ENCODE measurements at places on chromosomes 6 and 20. TPM values are rescaled to one million over a fixed set of nuclear protein-coding genes. Genes with fewer than 3 reads are reported as not detected.
A peak's percentile ranks its signal among the peaks of the same experiment; 100 is the strongest.

The WFDC12 gene
- total RNA-seq, result not detected

The FHL5 gene
- not detected for total RNA-seq

The MCCD1 gene
- total RNA-seq, result not detected

The OR2B6 gene
- not detected for total RNA-seq

The PLN gene
- not detected for total RNA-seq

The SLC32A1 gene
- not detected for total RNA-seq

The BHLHE23 gene
- total RNA-seq, result not detected

The DUSP15 gene
- total RNA-seq, result not detected

The MUC21 gene
- not detected for total RNA-seq

The WFDC10B gene
- total RNA-seq, result not detected

The KIF25 gene
- total RNA-seq, result not detected

The TINAG gene
- total RNA-seq, result not detected

DNA sequence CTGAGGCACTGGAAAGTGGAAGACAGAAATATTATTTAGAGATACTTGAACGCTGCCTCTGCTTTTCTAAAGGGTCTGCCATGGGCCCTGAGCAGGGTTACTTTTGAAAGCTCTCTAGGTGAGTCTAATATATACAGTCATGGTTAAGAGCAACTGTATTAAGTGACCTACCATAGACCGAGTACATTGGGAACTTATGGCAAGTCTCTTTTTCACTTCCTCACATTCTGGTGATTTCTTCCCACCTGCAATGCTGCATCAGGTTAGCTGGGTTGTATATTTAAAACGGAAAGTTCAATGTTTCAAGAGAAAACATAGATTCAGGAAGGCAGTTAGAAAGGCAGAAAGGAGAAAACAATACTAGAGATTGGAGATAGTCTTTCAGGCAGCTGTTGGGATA lies 154.7 kb downstream of the PHF3 start:
- no peak for DNase-seq

- no peak for DNase-seq
These were observed 485.4 kb upstream of the MANEA start for GRCh38 chr6:95091823-95092436.

DNA sequence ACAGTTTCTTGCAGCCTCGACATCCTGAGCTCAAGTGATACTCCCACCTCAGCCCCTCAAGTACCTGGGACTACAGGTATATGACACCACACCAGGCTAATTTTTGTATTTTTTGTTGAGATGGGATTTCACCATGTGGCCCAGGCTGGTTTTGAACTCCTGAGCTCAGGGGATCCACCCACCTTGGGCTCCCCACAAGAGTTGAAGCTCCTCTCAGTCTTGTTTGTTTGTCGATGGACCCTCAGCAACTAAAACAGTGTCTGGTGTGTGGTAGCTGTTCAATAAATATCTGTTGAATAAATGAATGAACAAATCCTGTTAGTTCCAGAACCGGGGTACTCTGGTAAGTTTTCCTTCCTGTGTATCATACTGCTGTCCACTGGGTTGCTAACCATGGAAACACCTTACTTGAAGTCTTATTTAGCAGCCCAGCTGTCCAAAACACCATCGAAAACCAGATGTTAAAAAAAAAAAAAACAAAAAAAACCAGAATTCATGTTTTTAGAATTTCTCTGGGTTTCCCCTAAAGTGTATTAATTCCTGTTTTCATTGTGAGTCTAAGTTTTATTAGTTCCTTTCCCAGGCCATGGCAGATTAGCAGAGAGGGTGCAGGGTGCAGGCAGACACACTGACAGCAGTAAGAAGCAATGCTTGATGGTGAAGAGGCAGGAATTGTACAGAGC lies 7.8 kb upstream of the EZR start:
- no peak for DNase-seq

- no peak for DNase-seq
These were observed 116.0 kb upstream of the SUPT3H start for GRCh38 chr6:45493761-45494160.

DNA sequence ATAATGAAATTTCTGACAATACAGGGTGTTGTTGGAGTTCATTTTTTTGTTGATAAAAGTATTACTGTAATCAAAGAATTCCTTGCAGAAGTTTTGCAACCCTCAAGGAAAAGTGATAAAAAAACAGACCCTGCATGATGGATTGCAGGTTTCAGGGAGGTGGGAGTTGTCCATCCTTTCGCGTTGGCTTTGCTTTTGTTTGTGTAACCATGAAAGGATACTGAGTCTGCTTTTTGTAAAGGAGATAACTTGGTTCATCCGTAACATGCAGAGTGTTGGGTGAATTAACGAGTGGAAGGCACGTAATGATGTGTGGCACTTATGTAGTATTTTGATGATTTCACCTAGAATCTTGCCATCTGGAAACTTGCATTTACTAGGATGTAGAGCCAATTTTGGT lies 23.6 kb downstream of the FOXO3 start:
- DNase-seq, result no peak

DNA sequence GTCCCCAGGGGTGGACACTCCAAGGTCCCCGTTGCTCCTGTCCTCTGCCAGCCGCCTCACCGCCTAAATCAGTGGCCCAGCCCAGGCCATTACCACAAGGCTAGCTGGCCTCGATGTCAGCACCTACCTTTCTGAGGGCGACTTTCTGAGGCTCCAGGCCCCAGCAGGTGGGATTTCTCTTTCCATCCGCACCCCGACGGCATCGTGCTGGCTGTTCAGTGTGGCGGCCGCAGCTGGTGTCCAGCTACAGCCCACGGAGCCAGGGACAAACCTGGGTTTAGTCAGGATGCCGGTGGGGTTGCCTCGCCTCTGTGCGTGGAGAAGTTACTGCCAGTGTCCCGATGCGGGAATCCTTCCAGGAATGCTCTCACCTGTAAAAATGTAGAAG lies 60.8 kb downstream of the ERMARD start:
- no peak for DNase-seq

GRCh38 chr6:90689172-90689571 lies 102.3 kb upstream of the MAP3K7 start:
- no peak for DNase-seq

DNA sequence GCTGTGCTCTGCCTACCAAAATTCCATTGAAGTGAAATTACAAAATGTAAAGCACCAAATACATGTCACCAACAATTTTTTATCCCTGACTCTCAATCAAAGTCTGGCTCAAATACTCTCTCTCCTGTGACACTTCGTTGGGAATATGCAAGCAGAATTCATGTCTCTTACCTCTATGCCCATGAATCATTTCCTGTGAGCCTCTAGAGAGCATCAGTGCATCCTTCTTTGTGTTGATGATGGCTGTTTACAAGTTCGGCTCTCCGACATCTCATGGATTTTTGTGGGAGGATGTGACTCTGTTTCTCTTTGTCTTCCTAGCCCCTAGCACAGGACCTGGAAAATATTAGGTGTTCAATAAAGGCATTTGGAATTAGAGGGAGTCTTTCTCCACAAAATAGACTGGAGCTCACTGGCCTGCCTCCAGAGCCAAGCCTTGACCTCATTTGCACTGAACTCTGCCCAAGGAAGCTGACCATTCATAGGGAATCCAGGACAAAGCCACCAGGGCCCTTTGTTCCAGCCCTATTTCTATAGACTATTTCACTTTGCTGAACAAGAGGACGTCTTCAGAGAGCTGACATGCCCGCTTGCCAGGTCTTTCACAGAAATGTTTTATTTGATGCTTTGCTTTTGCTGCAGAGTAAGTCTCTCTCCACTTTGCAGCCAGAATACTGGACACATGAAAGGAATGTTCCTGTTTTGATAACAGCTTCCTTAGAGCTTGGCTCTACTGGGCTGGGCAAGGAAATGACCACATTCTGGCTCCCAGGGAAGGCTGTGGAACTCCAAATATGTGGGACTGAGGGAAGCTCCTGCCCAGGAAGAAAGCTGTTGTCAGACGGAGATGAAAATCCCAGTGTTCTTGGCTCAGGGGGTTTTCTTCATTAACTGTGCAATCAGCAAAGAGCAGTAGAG lies 194.5 kb upstream of the CDYL start:
- DNase-seq, result no peak

GRCh38 chr20:31684153-31685015 lies 38.3 kb downstream of the BCL2L1 start:
- DNase-seq, result no peak

DNA sequence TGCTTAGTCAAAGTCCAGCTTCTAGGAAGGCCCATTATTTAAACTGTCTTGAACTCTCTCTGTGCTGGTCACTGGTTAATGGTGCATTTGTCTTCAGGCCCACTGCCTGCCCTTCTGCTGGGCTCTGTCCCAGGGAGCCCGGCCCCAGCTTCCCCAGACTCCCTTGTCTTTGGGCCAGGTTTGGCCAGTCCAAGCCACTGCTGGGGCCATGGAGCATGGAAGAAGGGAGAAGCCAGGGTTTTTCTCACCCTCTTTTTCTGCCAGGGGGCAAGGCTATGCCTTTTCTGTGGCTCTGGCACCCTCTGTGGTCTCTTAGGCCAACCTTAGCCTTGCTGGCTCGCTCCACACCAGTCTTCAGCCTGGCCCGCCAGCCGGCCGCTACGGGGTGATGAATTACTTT lies 390.0 kb upstream of the SULF2 start:
- DNase-seq, result no peak

GRCh38 chr20:63071541-63072181 lies 64.9 kb upstream of the BHLHE23 start:
- DNase-seq, result no peak

GRCh38 chr20:33463332-33464101 lies 20.0 kb upstream of the SNTA1 start:
- no peak for DNase-seq

DNA sequence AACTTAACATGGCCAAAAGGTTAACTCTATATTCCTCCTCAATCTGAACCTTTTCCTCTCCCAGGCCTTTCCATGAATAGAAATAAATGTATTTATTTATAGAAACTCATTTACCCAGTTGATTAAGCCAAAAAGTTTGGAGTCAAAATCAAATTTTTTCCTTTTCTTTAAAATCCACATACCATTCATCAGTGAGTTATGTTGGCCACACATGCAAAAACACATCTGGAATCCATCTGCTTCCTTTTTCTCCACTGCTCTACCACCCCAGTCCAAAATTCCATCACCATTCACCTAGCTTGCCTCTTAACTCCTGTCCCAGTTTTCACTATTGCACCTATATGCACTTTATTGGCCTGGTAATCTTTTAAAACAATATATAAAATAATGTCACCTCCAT lies 62.4 kb upstream of the TMEM200A start:
- no peak for DNase-seq

GRCh38 chr20:49398401-49399144 lies 83.9 kb downstream of the KCNB1 start:
- no peak for DNase-seq

DNA sequence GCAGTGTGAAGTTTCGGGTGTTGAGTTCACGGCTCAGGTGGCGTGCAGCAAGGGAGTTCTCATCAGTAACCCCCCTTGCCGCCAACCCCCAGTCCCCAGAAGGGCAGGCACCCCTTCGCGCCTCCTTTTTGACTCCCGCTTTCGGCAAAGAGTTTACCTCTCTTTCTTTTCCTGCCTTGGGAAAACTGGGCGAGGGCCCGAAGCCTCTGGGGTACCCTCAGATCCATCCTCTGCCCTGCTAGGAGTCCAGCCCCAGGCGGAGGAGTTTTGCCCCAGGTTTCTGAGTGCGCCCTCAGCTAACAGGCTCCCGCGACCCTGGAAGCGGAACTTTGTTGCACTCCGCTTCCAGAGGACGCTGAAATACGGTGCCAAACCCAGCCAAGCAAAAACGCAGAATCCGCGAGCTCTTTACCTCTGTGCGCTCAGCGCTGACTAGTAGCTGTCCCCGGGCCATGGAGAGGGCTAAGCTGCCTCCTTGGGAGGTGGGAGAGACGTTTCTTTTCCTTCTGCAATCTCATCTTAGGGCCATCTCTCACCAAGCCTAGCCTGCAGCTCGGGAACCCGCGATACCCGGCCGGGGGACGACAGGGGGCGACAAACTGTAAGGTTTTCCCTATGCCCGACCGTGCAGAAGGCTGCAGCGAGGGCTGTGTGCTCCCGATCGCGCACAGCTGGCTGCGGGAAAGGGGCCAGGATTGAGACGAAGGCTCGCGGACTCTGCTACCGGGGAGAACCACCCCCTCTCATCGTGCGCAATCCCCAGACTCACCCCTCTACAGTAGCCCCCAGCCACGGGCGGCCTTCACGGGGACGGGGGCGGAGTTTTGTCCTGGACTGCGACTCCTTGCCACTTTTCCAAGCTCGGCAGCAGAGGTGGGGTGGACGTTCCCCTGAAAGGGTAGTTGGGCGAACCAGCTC lies 2.7 kb upstream of the PAX1 start:
- DNase-seq, result peak; percentile 52

- DNase-seq, result no peak
These were observed 92.9 kb downstream of the TFAP2C start for GRCh38 chr20:56722042-56722441.

- no peak for DNase-seq
These were observed 15.0 kb upstream of the PRIM2 start for GRCh38 chr6:57302477-57302876.

DNA sequence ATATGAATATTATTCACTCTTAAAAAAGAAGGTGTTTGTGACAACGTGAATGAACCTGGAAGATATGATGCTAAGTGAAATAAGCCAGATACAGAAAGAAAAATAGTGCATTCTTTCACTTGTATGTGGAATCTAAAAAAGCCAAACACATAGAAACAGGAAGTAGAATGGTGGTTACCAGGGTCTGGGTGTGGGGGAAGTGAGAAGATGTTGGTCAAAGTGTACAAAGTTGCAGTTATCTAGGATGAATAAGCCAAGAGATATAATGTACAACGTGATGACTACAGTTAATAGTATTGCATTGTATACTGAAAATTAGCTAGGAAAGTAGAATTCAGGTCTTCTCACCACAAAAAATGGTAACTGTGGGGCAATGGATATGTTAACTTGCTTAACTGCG lies 151.1 kb upstream of the HCRTR2 start:
- no peak for DNase-seq

DNA sequence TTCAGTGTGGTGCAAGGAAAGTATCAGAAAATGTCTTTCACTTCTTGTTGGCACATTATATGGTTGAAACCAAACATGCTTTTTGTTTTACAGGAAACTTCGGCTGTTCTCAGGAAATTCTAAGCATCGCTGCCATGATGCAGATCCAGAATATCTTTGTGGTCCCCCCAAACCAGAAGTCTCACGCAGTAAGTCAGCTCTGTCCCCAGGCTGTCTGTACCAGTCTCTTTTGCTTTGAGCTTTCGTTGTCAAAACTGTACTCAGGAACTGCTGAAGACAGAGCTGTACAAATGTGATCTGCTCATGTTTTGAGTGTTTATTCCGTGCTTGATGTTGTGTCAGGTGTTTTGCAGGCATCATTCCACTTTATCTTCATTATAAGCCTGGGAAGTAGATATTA lies 59.6 kb downstream of the DHX35 start:
- DNase-seq, result no peak

DNA sequence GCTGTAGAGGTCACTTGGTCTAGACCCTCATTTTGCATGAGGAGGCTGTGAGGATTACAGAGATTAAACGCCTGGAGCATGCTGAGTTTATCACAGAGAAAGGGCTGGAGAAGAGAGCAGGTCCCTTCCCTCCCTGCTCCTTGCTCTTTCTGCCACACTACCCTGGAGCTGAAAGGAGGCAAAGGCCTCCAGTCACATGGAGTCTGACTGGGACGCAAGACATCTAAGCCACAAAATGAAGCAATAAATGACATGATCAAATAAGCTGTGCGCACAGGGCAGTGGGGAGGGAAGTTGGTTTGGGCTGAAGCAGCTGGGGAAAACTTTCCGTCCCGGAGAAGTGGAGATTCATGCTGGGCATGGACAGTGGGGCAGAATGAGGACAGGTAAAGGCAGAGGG lies 33.3 kb downstream of the ATXN1 start:
- DNase-seq, result no peak
